ENCODE measurements at places on chromosomes 7 and 10. TPM values are rescaled to one million over a fixed set of nuclear protein-coding genes. Genes with fewer than 3 reads are reported as not detected.

The ADCYAP1R1 gene
- total RNA-seq: under 0.01 TPM

The EGFR gene
- total RNA-seq: 1.5 TPM

The FAM13C gene
- 0.66 TPM for total RNA-seq

The ANKRD61 gene
- 0.09 TPM for total RNA-seq

The NUTM2E gene
- total RNA-seq: not detected

The PHYH gene
- total RNA-seq: 7.9 TPM

The MRPS24 gene
- 54.9 TPM for total RNA-seq

The GPR15LG gene
- total RNA-seq: not detected

The PAX4 gene
- not detected for total RNA-seq

The SUN3 gene
- not detected for total RNA-seq

The SP4 gene
- total RNA-seq: 5.5 TPM

The GPRIN2 gene
- total RNA-seq: not detected

The LRIT1 gene
- not detected for total RNA-seq

The CFTR gene
- not detected for total RNA-seq

The CLCN1 gene
- not detected for total RNA-seq

The AKR1C8 gene
- not detected for total RNA-seq

The PMS2 gene
- 14.7 TPM for total RNA-seq

The H2BK1 gene
- total RNA-seq: not detected

The GSTO2 gene
- total RNA-seq: 0.66 TPM

The NRCAM gene
- total RNA-seq: 57.6 TPM

The ANKRD26 gene
- total RNA-seq: 7.2 TPM

The HUS1 gene
- 19.8 TPM for total RNA-seq

The ECHS1 gene
- total RNA-seq: 71.7 TPM

The LRRD1 gene
- not detected for total RNA-seq

The LOXL4 gene
- total RNA-seq: 2.4 TPM

The VENTX gene
- total RNA-seq: not detected

The NKX2-3 gene
- not detected for total RNA-seq

The MACROH2A2 gene
- total RNA-seq: 0.36 TPM
